ENCODE measurements at places on chromosomes 1 and 21. TPM values are rescaled to one million over a fixed set of nuclear protein-coding genes. Genes with fewer than 3 reads are reported as not detected.

- H3K27ac ChIP-seq, result no peak overlapping the region
- H3K4me1 ChIP-seq, result no peaks in the 10 kb centered on the region
- no peaks in the 10 kb centered on the region for H3K36me3 ChIP-seq
- no peak overlapping the region for H3K4me3 ChIP-seq
- DNase-seq, result no peak
Observed at GRCh38 chr1:119226321-119226720, 85.9 kb upstream of the WARS2 start.

DNA sequence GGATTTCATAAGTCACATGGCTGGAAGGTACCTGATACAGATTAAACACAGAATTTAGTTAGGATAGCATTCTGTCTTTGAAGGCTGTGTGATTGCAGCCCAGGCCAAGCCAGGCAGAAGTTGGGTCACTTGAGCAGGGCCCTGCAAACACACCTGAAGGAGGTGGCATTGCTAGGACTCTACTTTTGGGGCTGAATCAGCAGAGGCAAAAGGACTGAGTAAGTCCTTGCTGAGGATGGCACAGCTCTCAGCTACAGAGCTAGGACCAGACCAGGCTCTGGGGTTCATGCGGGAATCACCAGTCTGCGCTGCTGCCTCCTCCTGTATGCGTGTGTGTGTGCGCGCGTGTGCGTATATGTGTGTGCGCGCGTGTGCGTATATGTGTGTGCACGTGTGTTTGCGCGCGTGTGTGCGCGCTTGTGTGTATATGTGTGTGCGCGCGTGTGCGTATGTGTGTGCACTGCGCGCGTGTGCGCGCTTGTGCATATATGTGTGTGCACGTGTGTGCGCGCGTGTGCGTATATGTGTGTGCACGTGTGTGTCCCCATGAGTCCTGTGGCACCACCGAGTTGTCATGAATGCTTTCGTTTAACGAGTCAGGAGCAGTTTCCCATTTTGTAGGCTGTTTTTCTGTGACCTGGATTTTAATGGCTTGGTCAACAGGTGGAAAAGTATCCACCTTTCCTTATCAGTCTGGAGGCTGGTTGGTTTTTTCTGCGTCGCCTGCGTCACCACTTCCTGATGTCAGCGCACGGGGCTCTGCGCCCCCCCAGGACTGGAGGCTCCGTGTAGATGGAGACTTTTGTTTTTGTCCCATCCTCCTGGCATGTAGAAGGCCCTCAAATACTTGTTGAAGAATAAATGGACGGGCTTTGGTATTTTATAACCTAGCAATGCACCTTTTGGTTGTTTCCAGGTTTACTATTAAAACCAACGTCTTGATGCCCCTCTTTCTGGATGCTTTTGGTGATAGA is 34.7 kb downstream of the ADARB1 start:
- H3K4me1 ChIP-seq, result no peaks in the 10 kb centered on the region
- DNase-seq, result no peak
- no peak overlapping the region for H3K27ac ChIP-seq
- no peaks in the 10 kb centered on the region for H3K36me3 ChIP-seq
- no peak overlapping the region for H3K4me3 ChIP-seq

DNA sequence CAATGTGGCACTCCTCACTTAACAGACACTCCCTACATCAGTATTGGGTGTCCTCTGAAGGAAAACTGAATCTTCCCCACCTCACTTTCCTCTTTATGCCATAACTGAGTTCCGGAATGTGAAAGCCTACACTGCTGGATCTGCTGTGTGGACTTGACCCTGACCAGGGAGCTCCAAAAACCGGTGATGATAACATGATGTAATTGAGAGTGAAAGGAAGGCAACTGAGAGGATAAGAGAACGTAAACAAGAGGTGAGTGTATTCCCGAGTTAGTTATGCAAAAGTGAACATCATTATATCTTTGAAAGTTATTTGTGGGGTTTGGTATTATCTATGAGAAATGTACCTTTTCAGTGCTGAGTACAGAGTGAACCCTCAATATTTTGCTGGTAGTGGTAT is 1794.8 kb downstream of the MRPL39 start:
- no peak overlapping the region for H3K4me3 ChIP-seq
- H3K27ac ChIP-seq, result no peak overlapping the region
- no peak for DNase-seq
- H3K27me3 ChIP-seq, result no peaks in the 10 kb centered on the region
- no peaks in the 10 kb centered on the region for H3K4me1 ChIP-seq

DNA sequence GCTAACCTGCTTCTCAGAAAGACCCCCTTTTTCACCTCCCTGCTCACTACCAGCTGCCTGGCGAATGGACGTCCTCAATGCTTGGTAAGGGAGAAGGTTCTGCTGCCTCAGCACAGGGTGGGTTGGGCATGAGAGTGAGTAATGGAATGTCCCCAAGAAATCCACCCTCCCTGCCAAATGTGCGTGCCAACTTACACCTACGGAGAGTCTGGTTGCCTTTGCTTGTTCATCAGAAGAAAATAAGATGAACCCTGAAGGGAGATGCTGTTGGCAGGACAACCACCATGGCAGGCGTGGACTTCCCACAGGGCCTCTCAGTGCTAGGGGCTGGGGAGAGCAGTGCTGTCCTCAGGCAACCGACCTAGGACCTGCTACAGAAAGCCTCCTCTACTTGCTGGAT is 106.0 kb downstream of the XCL2 start:
- no peaks in the 10 kb centered on the region for H3K27me3 ChIP-seq
- no peak for DNase-seq
- H3K4me3 ChIP-seq, result no peak overlapping the region
- no peaks in the 10 kb centered on the region for H3K4me1 ChIP-seq
- H3K27ac ChIP-seq, result no peak overlapping the region

Gene SRSF4
- total RNA-seq, result 90.6 TPM

Gene FMOD
- total RNA-seq, result not detected
